ENCODE measurements at places on chromosomes 4 and X. TPM values are rescaled to one million over a fixed set of nuclear protein-coding genes. Genes with fewer than 3 reads are reported as not detected.

The NUDT10 gene
- total RNA-seq = not detected

The MAGEB2 gene
- not detected for total RNA-seq

The ADGRG4 gene
- total RNA-seq = not detected

The TMEM131L gene
- 7.8 TPM for total RNA-seq

The POU4F2 gene
- not detected for total RNA-seq

The VCX gene
- total RNA-seq = not detected

The PABPC1L2A gene
- not detected for total RNA-seq

The MAGEA1 gene
- not detected for total RNA-seq

The TMEM35A gene
- not detected for total RNA-seq

The USP26 gene
- total RNA-seq = not detected
